ENCODE measurements at places on chromosomes 3 and 15.
A peak's percentile ranks its signal among the peaks of the same experiment; 100 is the strongest.

GRCh38 chr15:74159773-74160172 is 13.7 kb upstream of the ISLR start:
- peaks cover 12% of the 10 kb centered on the region for H3K27me3 ChIP-seq
- no peaks in the 10 kb centered on the region for H3K36me3 ChIP-seq
- H3K4me1 ChIP-seq = peaks cover 24% of the 10 kb centered on the region

- H3K4me3 ChIP-seq = no peak overlapping the region
- no peak for DNase-seq
- no peak overlapping the region for H3K27ac ChIP-seq
These were observed 23.4 kb downstream of the NMD3 start for GRCh38 chr3:161244538-161244937.

- H3K4me3 ChIP-seq = no peak overlapping the region
- peaks cover 14% of the 10 kb centered on the region for H3K27me3 ChIP-seq
- no peak for DNase-seq
These were observed 165.2 kb upstream of the MYRIP start for GRCh38 chr3:39644176-39644575.

DNA sequence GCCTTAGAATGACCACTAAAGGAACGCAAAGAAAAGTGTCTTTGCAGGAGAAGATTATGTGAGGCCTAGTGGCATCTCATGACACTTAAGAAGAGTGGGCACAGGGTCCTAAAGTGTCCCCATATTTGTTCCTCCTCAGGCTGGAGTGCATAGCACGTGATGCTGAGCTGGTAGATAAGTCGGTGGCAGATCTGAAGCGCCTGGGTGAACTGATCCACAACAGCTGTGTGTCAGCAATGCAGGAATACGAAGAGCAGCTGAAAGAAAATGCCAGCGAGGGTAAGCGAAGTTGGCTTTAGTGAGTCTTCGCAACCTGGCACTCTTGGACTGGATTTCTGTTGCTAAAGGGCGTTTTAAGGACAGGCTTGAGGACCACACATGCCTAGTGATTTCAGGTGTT is 92.6 kb downstream of the CHD2 start:
- no peak overlapping the region for H3K4me3 ChIP-seq
- H3K4me1 ChIP-seq = no peaks in the 10 kb centered on the region
- peak overlapping the region; percentile 1 for H3K27ac ChIP-seq

GRCh38 chr15:29844290-29844903 is 22.1 kb upstream of the TJP1 start:
- no peak for DNase-seq
- peaks cover 6% of the 10 kb centered on the region for H3K36me3 ChIP-seq
- H3K4me1 ChIP-seq = no peaks in the 10 kb centered on the region
- no peaks in the 10 kb centered on the region for H3K27me3 ChIP-seq

GRCh38 chr3:48966876-48967361 is 23.1 kb upstream of the P4HTM start:
- no peak overlapping the region for H3K4me3 ChIP-seq
- DNase-seq = no peak
- H3K36me3 ChIP-seq = peaks cover 17% of the 10 kb centered on the region
- no peaks in the 10 kb centered on the region for H3K27me3 ChIP-seq

- DNase-seq = no peak
- H3K27ac ChIP-seq = no peak overlapping the region
- no peak overlapping the region for H3K4me3 ChIP-seq
- H3K27me3 ChIP-seq = peaks cover 6% of the 10 kb centered on the region
- H3K4me1 ChIP-seq = peaks cover 8% of the 10 kb centered on the region
These were observed 420.4 kb upstream of the PROK2 start for GRCh38 chr3:72205297-72205826.

- H3K4me3 ChIP-seq = no peak overlapping the region
- no peak overlapping the region for H3K27ac ChIP-seq
- peaks cover 18% of the 10 kb centered on the region for H3K36me3 ChIP-seq
These were observed 88.0 kb downstream of the PIK3R4 start for GRCh38 chr3:130658678-130659077.

GRCh38 chr3:127441764-127442163 is 148.8 kb downstream of the TPRA1 start:
- H3K36me3 ChIP-seq = no peaks in the 10 kb centered on the region
- no peak overlapping the region for H3K27ac ChIP-seq
- H3K4me3 ChIP-seq = no peak overlapping the region
- H3K27me3 ChIP-seq = peaks cover 13% of the 10 kb centered on the region
- DNase-seq = no peak

DNA sequence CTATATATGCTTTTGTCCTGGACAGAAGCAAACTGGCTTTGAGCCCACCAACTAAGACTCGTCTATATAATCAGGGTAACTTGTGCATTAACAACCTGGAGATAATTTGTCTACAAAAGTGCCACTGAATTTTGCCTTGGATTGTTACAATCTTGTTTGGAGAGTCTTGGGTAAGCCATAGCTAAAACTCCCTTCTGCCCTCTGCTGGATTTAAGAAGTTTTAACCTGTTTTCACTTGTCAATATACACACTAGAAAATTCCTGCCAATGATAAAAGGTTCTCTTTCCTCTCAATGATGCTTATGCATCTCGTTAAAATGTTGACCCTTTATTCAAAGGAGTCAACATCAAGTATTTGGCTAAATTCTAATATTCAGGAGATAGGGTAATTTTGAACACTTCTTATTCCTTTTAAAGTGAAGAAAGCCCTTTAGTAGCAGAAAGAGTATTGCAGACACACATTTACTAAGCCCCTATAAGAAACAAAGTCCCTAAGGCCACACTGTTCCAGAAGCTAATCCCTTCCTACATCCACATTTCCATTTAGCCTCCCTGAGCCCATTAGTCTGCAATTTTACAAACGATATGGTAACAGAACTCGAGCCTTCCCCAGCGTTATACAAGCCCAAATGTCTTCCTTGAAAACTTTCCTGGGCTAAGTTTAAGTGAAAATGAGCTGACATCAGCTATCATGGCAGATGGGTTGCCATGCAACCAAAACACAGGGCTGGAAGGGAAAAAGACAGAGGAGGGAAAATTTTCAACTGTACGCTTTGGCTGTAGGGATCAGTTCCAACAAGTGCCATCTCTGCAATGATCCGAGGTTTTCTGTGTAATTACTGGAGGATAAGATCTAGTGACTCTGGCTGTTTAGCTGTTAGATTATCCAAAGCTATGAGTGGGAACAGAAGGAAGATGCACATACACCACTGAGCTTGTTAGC is 75.9 kb upstream of the FGF12 start:
- no peaks in the 10 kb centered on the region for H3K27me3 ChIP-seq
- no peak overlapping the region for H3K4me3 ChIP-seq
- no peak overlapping the region for H3K27ac ChIP-seq
- peaks cover 12% of the 10 kb centered on the region for H3K36me3 ChIP-seq
- H3K4me1 ChIP-seq = peaks cover 10% of the 10 kb centered on the region
- no peak for DNase-seq

DNA sequence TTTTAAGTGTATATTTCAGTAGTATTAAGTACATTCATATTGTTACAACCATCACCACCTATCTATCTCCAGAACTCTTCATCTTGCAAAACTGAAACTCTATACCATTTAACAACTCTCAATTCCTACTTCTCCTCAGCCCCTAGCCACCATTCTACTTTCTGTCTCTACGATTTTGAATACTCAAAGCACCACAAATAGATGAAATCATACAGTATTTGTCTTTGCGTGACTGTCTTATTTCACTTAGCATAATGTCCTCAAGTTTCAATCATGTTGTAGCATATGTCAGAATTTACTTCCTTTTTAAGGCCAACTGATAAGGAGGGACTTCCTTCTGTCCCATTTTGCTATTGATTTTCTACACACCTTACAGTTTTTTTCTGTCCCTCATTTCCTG is 593.3 kb downstream of the FHIT start:
- H3K4me1 ChIP-seq = peaks cover 2% of the 10 kb centered on the region
- no peak for DNase-seq

DNA sequence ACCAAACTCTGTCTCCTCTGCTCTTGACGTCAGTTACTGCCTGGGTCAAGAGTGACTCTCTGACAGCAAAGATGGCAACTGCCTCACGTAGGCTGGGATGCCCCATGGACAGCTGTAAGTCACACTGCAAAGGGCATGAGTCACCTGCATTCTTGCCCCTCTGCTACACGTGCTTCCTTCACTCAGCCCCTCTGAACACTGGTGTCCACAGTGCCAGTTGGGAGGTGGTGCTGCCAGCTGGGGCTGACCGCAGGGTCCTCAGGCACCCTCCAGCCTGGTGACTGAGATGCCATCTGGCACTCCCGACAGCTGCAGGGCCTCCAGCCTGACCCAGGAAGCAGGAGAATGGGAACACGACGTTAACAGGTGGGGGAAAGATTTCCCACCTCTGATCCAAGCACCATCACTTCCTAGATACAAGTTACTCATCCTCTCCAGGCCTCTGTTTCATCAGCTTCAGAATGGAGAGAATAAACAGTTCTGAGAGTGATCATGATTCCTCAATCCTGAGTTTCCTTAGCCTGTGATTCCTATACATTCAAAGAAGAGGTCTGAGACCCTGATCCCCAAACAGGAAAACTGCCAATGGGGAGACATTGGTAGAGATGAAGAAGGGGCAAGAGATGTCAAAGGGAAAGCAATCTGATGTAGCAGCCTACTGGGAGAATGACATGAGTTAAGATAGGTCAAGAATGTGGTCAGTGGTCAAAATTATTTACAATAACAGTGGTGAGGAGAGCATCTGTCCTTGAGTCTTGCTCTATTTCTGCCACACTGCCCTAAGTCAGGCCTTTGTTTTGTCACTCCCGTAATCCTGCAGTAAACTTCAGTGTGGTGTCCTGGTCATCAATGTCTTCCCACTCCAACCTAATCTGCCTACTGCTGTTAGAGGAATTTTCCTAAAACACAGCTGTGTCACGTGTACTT is 86.1 kb upstream of the BCL6 start:
- no peaks in the 10 kb centered on the region for H3K4me1 ChIP-seq
- H3K36me3 ChIP-seq = peaks cover 3% of the 10 kb centered on the region
- H3K27ac ChIP-seq = no peak overlapping the region
- DNase-seq = no peak

- no peak for DNase-seq
- H3K4me3 ChIP-seq = no peak overlapping the region
- H3K27ac ChIP-seq = no peak overlapping the region
- no peaks in the 10 kb centered on the region for H3K27me3 ChIP-seq
These were observed 31.6 kb downstream of the KLHL25 start for GRCh38 chr15:85763157-85763556.

DNA sequence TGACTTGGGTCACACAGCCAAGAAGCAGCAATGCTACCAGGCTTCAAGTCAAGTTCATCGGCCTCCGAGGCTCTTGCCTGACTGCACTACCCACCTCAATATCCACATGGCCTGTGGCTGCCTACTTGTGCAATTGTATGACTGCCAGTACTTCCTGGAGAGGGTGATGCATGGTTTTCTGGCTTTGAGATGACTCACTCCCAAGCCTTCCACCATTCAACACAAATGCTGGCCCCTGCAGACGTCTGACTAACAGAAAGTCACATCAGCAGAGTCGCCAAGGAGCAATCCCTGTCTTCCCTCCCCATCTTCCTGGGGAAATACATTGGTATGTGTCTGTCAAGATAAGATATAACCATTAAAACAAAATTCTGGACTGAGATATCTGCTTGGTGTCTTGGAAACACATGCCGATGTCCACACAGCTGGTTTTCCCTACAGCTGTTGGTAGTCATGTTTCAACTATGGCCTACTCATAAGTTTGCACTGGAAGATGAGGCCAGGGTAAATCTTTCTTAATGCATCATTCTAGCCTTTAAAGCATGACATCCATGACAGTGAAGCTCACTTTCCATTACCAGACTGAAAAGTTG is 79.6 kb upstream of the SPATA12 start:
- no peak overlapping the region for H3K4me3 ChIP-seq
- no peaks in the 10 kb centered on the region for H3K27me3 ChIP-seq
- no peak overlapping the region for H3K27ac ChIP-seq
- no peak for DNase-seq

DNA sequence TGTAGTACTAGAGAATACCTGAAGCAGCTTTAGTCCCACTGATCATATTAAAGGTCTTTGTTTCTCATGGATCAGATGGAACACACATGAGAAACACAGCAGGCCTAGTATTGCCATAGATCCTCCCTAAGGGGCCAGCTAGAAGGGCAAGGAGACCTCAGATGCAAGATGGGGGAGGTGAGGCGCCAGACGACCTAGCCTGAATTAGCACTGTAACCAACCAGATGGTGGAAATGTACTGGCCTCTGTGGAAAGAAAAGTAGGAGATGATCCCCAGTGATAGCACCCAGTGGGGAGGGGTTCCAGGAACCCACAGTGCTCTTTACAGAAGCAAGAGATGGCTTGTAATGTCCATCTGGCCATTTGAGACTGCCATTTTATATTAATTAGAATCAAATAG is 138.2 kb upstream of the ZNF385D start:
- H3K27me3 ChIP-seq = no peaks in the 10 kb centered on the region
- peaks cover 8% of the 10 kb centered on the region for H3K4me1 ChIP-seq
- no peaks in the 10 kb centered on the region for H3K36me3 ChIP-seq
- no peak overlapping the region for H3K27ac ChIP-seq
- no peak for DNase-seq

GRCh38 chr3:43287500-43287873 is 1.1 kb downstream of the SNRK start:
- no peak for DNase-seq
- H3K27me3 ChIP-seq = no peaks in the 10 kb centered on the region
- peaks cover 5% of the 10 kb centered on the region for H3K36me3 ChIP-seq
- H3K4me1 ChIP-seq = peaks cover 40% of the 10 kb centered on the region
- peak overlapping the region; percentile 96 for H3K27ac ChIP-seq

GRCh38 chr3:31022716-31023115 is 128.3 kb upstream of the GADL1 start:
- no peaks in the 10 kb centered on the region for H3K27me3 ChIP-seq
- no peak overlapping the region for H3K27ac ChIP-seq
- no peak for DNase-seq
- no peak overlapping the region for H3K4me3 ChIP-seq

DNA sequence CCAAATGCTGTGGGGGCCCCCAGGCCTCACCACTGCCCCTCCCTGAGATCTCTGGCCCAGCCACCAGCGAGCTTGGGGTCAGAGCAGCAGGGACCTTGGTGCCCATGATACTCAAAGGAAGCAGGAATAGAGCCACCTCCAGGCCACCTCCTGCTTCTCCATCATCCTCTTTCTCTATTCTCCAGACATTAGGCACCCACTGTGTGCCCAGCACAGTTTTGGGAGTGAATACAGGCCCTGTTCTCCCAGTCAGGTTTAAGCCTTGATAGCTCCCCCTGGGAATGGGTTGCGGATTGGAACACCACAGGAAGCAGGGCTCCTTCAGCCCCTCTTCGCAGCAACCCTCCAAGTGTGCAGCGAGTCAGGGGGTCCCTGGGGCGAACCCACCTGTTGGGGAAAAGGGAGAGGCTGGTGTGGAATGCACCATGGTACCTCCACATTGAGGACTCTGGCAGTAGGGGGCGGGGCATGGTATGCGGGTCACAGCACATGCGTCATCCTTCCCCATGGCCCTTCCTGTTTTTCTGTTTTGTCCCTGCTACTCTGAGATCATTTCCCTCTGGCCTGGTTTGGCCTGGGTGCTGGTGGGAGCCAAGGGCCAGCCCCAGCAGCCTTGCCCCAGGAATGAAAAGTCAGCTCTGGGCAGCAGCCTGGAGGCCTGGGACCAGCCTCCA is 14.2 kb upstream of the SEMA3B start:
- H3K4me1 ChIP-seq = peaks cover 10% of the 10 kb centered on the region
- no peaks in the 10 kb centered on the region for H3K27me3 ChIP-seq
- H3K27ac ChIP-seq = peak overlapping the region; percentile 39

All from type B pancreatic cell (in vitro differentiated cells).